HT-29 (cell line): ENCODE measurements at places on chromosomes 7 and 10. TPM values are rescaled to one million over a fixed set of nuclear protein-coding genes. Genes with fewer than 3 reads are reported as not detected.

HOXA4 gene
- 2.2 and 3.7 TPM in 2 replicates for total RNA-seq

VWA2 gene
- 30.2 and 31.6 TPM in 2 replicates for total RNA-seq

GRCh38 chr10:13716081-13717071 lies 129.6 kb downstream of the PRPF18 start:
- no peak for DNase-seq

GRCh38 chr10:94213001-94213530 lies 149.7 kb downstream of the NOC3L start:
- DNase-seq, result peak; percentile 32

GRCh38 chr7:73723813-73724212 lies 4.3 kb upstream of the STX1A start:
- DNase-seq, result no peak

- no peak for DNase-seq
Observed at GRCh38 chr7:112596981-112597380, 116.2 kb downstream of the LSMEM1 start.
